Stimulated activated CD8-positive, alpha-beta memory T cell treated with anti-CD3 and anti-CD28 coated beads, Interleukin-15, amount 100 ng/mL, for 48 hours (primary cell): ENCODE measurements at places on chromosomes 3 and 15.

DNA sequence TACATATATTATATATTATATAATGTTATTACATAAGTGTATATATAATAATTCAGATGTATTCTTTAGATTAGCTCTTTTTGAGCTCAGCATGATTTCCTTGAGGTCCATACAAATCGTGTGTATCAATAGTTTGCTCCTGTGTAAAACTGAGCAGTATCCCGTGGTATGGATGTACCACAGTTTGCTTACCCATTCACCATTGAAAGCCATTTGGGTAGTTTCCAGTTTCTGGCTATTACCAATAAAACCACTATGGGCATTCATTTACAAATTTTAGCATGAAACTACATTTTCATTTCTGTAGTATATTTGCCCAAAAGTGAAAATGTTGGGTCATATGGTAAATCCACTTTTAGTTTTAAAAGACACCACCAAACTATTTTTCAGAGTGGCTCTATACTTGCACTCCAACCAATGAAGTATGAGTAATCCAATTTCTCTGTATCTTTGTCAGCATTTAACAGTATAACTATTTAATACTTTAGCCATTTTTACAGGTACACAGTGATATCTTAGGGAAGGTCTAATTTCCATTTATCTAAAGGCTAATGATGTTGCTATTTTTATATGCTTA, 1361.4 kb upstream of the GBE1 start:
- no peak for DNase-seq

- no peak for DNase-seq
Observed at GRCh38 chr15:64892847-64893403, 18.8 kb upstream of the ANKDD1A start.

GRCh38 chr3:51340013-51340829, 44.9 kb upstream of the MANF start:
- no peak for DNase-seq

DNA sequence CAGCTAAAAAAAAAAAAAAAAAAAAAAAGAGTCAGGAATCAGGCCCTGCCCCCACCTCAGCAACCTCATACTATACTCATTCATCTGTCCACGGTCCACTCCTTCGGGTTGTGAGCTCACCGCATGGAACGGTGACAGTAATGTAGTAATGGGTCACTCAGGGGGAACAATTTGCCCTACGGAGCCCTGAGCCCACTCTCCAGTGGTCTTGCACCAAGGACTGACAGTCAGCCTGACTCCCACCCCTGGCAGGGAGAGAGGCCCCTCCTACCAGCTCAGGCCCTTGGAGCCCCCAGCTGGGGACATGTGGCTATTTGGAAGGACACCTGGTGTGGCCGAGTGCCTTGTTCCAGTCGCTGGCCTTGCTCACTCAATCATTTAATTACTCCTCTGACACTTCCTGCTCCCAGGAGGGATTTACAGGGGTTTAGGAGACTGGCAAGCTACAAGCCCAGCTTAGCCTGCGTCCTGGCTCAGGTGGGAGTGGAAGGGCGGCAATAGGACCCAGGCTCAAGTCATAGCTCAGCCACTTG, 19.9 kb upstream of the CACNA2D2 start:
- no peak for DNase-seq

- DNase-seq, result no peak
Observed at GRCh38 chr3:13653631-13654279, 104.8 kb downstream of the FBLN2 start.

DNA sequence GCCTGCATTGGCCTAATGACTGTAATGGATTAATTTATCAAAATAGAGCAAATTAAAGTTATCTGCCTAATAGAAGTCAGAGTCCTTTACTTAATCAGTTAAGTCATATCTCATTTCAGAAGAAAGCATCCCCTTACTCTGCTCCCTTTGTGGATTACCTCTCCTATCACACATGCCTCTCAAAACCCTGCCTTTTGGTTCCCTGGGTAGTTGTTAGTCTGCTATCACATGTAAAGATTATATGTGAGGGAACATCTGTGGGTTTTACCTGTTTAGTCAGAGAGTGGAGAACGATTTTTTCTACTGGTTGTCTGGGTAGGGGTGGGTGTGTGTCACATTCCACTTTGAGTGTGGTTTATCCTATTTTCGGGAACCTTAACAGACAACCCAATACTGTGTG, 16.4 kb downstream of the UBE2E2 start:
- no peak for DNase-seq
